NCI-H2171 treated with DMSO at 0.1 percent for 48 hours (cell line): ENCODE measurements at places on chromosomes 1 and 21.

DNA sequence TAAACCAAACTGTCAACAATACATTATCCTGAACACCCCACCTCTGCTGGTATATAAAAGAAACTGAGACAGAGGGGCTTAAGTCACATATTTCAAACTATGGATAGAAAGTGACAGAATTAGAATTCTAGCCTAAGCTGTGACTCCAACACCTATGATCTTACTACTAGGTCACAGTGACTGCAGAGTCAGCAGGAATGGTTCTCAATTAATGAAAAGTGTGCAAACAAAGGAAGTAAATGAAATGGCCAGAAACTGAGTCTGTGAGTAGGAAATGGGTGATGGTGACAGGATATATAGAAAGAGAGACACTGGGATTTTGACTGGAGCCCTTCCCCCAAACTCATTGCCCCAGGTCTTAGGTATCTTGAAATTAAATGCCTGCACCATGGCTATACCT, 38.7 kb upstream of the SDC3 start:
- DNase-seq, result no peak

DNA sequence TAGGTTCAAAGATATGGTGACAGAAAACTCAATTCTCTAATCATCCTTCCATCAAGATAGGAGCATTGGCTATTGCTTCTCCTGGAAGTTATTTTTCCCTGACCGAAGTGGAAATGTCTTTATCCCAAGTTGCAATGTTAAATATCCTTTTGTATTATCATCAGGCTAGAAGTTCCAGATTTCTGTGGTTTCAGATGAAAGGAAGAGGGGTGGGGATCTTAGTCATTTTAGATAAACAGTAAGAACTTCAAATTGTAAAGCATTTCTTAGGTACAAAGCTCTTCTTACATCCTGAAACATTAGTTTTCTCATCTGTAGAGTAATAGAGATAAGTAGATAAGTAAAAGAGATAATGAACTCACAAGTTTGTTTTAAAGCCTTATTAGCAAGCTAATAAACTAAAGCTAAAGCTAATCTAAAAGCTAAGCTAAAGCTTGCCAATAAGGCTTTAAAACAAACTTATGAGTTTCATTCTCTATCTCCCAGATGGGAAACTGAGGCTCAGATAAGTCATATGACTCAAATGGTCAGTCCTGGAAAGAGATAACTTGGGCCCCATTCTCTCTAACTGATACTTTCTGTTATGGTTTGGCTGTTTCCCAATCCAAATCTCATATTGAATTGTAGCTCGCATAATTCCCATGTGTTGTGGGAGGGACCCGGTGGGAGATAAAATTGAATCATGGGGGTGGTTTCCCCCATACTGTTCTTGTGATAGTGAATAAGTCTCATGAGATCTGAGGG, 99.2 kb upstream of the KCNK2 start:
- no peak for DNase-seq

GRCh38 chr1:55071477-55071876, 32.1 kb downstream of the PCSK9 start:
- DNase-seq, result peak; percentile 69

DNA sequence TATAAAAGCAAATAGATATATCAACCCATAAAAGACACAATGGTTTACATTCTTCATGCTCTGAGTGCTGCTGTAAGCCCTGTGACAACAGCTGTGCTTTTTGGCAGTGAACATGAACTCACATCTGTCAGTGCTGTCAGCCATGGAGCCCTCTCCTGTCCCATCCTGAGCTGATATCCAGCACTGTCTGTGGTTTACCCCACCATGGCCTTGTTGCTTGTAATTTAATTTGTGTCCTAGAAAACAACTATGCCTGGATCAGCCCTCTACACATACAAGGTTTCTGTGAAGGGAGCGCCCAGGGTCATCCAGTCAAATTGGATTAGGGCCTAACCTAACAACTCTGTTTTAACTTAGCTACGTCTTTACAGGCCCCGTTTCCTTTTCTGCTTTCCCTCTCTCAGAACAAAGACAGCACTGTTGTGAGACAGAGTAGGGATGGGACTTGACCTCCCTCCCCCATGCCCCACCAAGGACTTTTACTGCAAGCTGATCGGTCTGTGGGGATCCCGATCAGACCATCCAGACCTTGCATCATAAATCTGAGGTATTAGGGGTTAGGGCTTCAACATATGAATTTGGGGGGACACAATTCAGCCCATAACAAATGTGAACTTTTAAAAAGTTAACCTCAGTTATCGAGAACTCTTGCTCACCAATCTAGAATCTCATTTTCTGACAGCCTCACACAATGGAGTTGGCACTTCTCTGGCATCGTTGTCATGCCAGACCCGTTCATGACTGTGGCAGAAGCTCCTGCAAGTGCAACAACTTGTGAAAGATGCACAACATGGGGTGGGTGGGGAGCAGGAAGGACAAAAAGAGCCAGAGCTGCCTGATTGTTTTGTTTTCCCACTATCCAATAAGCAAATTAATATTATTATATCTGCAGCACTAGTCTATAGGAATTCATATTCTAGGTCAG, 16.4 kb upstream of the SLC44A3 start:
- peak; percentile 59 for DNase-seq

DNA sequence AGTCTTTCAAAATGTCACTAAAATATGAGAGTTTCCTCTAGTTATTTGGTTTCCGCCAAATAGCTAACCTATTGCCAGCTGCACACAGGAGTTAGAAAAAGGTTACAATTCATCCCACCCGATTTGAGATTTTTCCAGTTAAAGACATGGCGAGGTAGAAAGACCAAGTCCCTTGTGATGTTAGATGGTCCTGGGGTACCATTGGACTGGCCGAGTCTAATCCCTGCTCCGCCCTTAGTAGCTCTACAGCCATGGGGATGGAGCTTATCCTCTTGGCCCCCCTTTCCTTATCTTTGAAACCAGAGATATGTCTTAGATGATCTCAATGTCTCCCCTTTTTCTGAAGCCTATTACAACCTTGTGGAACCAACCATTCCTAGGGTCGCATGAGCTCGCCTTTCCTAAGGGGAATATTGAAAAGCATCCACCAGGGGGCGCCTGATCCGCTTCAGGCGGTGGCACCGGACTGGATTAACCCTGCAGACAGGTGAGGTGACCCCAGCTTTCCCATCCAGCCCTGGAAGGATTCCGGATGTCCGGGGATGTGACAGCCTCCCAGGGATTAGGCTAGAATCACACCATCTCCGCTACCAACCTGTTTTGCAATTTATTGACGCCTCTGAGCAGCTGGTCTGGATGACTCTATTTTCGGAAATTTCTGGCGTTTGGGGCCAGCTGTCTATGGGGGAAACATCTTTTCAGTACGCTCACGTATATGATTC, 68.3 kb upstream of the SIM2 start:
- peak; percentile 8 for DNase-seq

GRCh38 chr1:161071886-161072371, 2.2 kb upstream of the ARHGAP30 start:
- DNase-seq, result no peak

- peak; percentile 71 for DNase-seq
Observed at GRCh38 chr1:157163273-157164127, 25.3 kb upstream of the ETV3 start.

DNA sequence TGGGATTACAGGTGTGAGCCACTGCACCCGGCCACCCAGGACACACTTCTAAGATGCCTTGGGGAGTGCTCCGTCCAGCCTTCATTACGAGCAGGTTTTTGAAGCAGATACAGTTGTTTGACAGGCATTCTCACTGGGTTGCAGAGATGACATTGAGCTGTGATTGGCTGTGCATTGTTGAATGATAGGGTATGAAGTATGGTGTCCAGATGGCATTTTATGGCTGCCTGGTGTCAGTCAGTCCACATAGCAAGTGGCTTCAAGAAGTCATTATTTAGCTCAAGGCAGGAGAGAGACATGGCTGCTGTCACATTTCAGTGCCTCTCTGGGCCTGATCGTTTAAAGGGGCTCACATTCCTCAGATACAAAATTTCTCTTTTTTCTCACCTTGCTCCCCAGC, 14.8 kb upstream of the PADI2 start:
- peak; percentile 86 for DNase-seq
